ENCODE measurements at places on chromosomes 2 and 18.

DNA sequence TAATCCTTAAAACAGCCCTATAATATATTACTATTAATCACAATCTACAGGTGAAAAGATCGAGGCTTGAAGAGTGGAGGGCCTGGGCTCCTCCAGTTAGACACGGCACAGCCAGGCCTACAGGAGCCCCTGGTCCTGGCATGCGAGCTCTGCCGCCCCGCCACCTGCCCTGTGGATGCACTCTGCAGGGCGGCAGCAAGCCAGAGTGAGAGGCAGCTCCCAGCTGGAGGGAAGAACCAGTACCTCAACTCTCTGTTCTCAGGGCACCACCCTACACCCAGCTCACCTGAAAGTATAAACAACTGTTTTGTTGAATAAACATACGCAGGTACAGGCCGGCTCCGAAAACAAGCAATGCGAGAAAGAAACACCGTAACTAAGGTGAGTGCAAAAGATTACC is 34.6 kb downstream of the EIPR1 start:
- no peak for DNase-seq

- DNase-seq: no peak
Observed at GRCh38 chr2:175709248-175709647, 292.8 kb downstream of the LNPK start.

GRCh38 chr2:12326449-12327190 is 390.1 kb upstream of the TRIB2 start:
- DNase-seq: no peak

DNA sequence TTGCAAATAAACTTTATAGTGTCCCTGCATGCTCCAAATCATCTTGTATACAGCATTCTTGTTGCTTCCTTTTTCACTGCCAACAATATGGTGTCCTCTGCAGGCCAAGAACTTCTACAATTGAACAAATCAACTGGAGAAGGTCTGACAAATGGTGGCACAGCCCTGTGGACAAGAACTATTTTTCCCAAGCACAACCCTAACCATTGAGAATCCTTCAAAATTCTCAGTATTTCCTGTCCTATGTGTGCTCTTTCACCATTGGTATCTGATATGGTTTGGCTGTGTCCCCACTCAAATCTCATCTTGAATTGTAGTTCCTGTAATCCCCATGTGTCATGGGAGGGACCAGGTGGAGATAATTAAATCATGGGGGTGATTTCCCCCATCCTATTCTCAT is 865.1 kb upstream of the ACVR2A start:
- no peak for DNase-seq

- DNase-seq: no peak
Observed at GRCh38 chr2:25063876-25064660, 22.2 kb downstream of the EFR3B start.

DNA sequence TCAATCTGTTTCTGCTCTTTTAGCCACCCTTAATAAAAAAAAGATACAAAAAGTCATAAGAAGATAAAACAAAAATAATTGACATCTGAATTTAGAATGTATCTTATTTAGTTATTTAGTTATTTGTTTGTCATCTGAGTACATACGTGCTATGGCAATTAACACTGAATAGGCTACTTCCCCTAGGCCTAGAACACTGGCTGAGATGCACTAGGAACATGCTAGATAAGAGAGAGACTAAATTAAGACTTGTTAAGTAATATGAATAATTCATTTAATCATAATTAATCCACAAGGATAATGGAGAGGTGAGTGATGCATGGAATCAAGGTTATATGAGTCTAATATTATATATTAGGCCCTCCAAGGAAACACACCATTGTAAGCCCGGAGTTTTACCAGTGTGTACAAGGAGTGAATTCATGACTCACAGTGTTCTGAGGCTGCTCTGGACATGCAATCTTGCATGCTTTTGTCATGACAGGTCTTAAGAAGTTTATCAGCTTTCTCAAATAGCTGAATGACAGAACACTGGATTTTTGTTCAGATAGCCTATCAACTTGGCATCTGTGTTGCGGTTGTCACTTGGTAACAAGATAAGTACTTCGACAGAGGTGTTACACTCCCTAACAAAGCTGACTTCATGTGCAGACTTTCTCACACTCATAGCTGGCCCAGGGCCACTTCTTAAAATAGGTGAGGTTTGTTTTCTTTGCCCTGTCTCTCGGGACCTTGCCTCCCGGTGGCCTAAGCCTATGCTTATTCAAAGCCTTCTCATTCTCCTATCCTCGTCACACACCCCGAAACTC is 5.0 kb upstream of the SERPINB2 start:
- DNase-seq: no peak

GRCh38 chr2:136487421-136487820 is 277.9 kb upstream of the THSD7B start:
- DNase-seq: no peak
